ENCODE measurements at places on chromosomes 3 and 15. TPM values are rescaled to one million over a fixed set of nuclear protein-coding genes. Genes with fewer than 3 reads are reported as not detected.

DNA sequence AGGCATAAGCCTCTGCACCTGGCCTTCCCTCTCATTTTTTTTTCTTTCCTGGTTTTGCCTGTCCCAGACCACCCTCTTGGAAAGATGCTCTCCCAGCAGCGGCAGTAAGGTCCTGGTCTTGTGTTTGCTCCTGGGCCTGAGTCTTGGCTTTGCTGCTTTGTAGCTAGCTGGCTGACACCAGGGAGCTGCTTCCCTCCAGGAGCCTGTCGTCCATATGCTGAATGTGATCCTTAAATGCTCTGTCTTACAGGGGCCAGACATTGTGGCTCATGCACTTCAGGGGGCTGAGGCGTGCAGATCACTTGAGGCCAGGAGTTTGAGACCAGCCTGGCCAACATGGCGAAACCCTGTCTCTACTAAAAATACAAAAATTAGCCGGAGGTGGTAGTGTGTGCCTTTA, 17.2 kb downstream of the FLNB start:
- DNase-seq, result no peak

Gene LRRC31
- total RNA-seq, result not detected

GRCh38 chr3:47940232-47940631, 76.0 kb downstream of the MAP4 start:
- no peak for DNase-seq

Gene CLDN1
- total RNA-seq, result 0.57 TPM

Gene ZNF662
- 6.6 TPM for total RNA-seq

DNA sequence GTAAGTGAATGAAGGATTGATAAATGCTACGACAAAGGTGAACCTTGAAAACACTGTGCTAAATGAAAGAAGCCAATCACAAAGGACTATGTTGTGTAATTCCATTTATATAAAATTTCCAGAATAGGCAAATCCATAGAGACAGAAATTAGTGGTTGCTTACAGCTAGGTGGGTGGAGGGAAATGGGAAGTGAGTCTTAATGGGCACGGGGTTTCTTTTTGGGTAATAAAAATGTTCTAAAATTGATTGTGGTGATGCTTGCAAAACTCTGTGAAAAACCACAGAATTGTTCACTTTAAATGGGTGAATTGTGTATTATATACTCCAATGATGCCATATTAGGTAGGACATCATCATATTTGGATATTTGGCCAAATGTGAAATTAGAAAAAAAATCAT, 20.9 kb upstream of the TEX9 start:
- DNase-seq, result no peak

DNA sequence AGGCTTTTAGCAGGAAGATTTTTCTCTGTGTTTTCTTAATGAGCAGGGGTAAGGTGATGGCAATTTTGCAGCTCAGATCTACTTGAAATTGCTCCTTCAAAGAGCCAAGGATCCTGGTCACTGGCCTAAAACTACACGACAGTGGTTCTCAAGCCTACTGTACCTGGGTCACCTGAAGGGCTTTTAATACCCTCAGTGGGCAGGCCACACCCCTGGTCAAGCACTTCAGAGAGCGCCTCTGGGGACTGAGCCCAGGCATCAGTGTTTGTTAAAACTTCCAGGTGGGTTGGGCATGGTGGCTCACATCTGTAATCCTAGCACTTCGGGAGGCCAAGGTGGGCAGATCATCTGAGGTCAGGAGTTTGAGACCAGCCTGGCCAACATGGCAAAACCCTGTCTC, 158.4 kb downstream of the FAM43A start:
- no peak for DNase-seq

DNA sequence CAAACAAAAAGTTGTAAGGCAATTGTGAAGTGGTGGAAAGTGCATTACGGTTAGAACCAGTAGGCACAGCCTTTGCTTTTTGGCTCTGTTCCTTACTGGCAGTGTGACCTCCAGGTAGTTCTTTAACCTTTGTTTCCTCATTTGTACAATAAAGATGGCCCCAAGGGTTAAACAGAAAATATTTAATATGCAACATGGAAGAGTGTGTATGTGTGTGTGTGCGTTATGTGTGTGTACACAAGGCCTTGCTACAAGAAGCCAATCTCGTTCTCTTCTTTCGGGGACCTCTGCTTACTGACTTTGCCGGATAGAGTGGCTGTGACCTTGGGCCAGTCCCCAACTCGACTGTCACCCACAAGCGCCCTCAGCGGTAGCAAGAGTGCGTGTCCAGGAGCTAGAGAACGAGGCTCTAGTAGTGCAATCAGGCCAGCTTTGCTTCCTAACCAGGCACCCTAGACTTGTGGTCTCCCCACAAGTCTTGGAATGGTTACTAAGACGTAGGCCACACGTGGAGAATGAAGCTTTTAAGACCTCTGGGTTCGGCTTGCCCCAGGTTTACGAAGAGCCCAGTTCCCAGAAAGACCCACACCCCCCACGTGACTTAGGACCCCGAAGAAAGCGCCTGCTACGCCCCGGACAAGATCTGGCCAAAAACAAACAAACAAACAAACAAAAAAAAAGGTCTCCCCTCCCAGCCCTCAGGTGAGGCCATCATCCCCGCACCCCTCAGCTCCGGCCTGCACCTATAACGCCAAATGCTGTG, 593 bp downstream of the CIAO2A start:
- DNase-seq, result peak; percentile 80

Gene PAK6
- total RNA-seq, result 2.6 TPM

Gene MLF1
- 79.2 TPM for total RNA-seq

GRCh38 chr3:39101022-39101689, 6.3 kb downstream of the GORASP1 start:
- DNase-seq, result no peak

Gene CDHR4
- not detected for total RNA-seq

- DNase-seq, result no peak
These were observed 163.2 kb downstream of the NSUN3 start for GRCh38 chr3:94226078-94226477.

DNA sequence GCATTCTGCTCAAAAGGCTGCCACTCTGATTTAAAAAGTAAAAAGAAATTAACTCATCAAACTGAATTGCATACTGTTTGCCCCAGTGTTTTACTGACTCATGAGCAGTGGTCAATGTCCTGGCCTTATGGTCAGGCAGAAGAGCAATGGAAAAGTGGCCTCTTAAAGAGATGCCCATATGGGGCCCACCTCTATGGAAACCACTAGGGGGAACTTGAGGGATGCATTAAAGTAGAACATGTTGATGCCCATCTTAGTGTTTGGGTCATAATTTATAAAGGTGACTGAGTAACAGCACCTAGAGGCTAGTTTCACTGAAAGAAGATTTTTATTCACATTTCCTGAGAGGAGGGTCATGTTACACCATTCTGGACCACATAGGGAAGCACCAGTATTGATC, 66.5 kb upstream of the RNU6-1 start:
- no peak for DNase-seq

- no peak for DNase-seq
These were observed 92.4 kb upstream of the DNAJC19 start for GRCh38 chr3:181081930-181082329.

DNA sequence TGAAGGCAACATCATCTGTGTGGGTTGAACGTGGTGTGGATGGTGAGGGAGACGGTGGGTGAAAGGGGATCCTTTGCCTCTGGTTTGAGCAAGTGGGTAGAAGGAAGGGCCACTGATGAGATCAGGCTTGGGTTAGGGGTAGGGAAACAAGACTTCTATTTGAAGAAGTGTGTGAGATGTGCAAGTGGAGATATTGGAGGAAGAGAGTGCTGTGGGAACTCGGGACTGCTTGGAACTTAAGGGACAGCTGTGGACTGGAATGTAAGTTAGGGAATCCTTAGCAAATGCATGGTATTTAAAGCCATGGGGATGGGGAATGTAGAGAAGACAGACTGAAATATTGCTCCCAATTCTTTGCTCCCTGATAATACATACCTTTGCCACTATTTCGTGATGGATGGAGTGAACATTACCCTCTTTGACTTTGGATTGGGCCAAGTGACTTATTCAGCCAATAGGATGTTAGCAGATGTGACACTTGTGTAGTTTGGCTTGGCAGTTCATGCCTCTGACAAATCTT, 30.2 kb upstream of the AMOTL2 start:
- no peak for DNase-seq

Gene GPR149
- total RNA-seq, result not detected

Gene SLC51A
- 0.51 TPM for total RNA-seq

DNA sequence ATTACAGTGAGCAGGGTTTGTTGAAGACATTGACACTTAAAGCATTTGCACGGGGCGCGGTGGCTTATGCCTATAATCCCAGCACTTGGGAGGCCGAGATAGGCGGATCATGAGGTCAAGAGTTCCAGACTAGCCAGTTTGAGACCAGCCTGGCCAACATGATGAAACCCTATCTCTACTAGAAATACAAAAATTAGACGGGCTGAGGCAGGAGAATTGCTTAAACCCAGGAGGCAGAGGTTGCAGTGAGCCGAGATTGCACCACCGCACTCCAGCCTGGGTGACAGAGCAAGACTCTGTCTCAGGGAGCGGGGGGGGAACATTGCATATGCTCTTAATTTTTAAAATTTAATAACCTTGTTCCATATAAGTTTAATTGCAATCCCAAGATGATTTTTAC, 11.9 kb downstream of the STT3B start:
- DNase-seq, result no peak

Gene FXR1
- total RNA-seq, result 205 TPM

GRCh38 chr15:31839388-31839787, 190.9 kb upstream of the CHRNA7 start:
- no peak for DNase-seq

GRCh38 chr15:74674161-74674560, 21.7 kb downstream of the EDC3 start:
- no peak for DNase-seq

Gene GOLGA6C
- not detected for total RNA-seq

DNA sequence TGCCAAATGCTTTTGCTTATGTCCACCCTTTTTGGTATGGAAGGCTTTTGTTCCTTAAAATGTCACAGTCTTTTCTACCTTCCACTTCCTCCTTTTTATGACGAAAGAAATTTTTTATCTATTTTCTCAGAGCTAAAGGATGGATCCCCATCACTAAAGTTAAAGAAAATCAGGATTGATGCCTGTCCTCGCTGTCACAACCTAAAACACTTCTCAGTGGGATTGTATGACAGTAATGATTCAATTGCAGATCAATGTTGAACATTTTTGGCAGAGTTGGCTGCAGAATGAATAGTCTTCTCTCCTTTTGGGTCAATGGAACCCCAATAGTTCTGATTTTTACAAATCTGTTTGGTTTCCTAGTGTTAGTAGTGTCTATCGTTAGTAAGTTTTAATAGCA, 549.8 kb upstream of the ROBO2 start:
- no peak for DNase-seq

Gene TP63
- total RNA-seq, result 0.40 TPM

- DNase-seq, result no peak
These were observed 14.0 kb downstream of the VPS13C start for GRCh38 chr15:62046078-62046743.

GRCh38 chr3:41900265-41900664, 61.6 kb downstream of the ULK4 start:
- no peak for DNase-seq

GRCh38 chr3:53196575-53197407, 35.8 kb downstream of the PRKCD start:
- no peak for DNase-seq

- no peak for DNase-seq
These were observed 132.8 kb downstream of the LRIG1 start for GRCh38 chr3:66367979-66368378.

Gene AGTR1
- 0.67 TPM for total RNA-seq

DNA sequence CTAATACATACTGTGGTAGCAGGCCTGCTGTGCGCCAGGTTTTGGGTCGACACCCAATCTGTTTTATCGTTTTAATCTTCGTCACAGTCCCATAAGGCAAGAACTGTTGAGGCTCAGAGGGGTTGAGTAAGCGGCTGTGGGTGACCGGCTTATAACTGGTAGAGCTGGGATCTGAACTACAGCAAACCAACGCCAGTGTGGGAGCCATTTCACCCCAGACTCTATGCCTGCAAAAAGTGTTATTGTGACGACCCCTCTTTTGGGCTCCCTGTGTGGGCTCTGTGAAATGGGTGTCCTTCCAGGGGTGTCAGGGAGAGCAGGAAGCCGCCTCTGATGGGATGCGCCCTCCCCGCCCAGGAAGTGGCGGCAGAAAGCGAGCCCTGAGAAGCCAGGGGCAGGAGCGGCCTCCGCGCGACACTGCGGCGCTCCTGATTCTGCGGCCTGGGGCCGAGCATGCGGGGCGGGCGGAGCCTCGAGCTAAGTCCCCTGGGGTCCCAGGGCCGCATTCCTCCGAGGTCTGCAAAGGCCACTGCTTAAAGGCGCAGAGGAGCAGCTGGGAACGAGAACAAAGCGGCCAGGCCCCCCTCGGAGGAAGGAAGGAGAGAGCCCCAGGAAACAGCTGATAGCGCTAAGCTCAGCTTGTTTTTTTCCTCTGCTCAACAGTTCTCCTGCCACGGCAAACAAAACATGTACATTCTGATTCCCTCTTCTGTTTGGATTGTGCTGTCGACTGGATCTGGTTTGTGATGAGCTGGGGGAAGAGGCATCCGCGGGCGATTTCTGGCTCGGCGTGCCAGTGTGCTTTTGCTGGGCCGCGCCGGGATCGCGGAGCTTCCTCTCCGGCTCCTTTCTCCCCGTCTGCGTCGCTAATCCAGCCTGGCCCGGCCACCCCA, 33.9 kb downstream of the GRK7 start:
- DNase-seq, result peak; percentile 81

GRCh38 chr3:30682434-30683155, 76.2 kb downstream of the TGFBR2 start:
- no peak for DNase-seq

DNA sequence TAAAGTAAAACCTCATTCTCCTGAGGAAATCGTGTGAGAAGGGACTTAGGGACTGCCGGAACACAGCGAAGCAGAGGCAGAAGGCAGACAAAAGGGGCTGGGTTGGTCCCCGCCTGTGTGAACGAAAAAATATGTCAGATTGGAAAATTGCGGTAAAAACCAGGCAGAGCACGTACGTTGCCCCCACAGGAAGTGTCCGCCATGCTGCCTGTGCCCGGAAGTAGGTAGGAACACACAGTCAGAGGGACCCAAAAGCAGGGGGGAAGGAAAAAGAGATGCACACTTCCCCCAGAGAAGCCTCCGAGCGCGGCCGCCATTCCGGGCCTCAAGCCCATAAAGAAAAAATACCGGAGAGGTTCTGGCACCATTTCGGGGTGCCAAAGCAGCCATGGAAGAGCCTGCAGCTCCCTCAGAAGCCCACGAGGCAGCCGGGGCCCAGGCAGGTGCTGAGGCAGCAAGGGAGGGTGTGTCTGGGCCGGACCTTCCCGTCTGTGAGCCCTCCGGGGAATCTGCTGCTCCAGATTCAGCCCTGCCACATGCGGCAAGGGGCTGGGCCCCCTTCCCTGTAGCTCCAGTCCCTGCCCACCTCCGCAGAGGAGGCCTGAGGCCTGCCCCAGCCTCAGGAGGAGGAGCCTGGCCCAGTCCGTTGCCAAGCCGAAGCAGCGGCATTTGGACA, at the start of gene MKRN3:
MKRN3 (plus strand) TSS at position 280 of the 676 bp plus-strand sequence; CDS start at position 389, 109 bp downstream.
- DNase-seq, result no peak

GRCh38 chr3:5653426-5654143, 466.1 kb downstream of the EDEM1 start:
- DNase-seq, result no peak

GRCh38 chr3:107981471-107982111, 109.2 kb downstream of the CD47 start:
- no peak for DNase-seq

- DNase-seq, result no peak
These were observed 31.4 kb downstream of the ANKRD28 start for GRCh38 chr3:15766406-15766805.
